ENCODE measurements at places on chromosomes 7 and 10.

DNA sequence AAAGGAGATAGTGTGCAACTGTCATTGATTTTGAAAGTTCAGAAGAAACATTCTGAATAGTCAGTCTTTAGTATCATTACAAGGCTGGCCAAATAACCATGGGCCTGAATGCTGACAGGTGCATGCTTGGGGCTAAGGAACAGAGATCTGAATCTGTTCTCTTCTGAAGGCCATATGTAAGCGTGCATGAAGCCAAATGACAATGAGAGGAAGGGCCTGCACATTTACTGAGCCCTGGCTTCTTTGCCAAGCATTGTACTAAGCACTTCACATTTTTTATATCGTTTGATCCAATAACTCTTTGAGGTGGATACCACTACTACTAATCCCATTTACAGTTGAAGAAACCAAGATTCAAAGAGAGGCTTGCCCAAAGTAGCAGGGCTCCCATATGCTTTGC lies 22.5 kb upstream of the TIAL1 start:
- no peak for DNase-seq

DNA sequence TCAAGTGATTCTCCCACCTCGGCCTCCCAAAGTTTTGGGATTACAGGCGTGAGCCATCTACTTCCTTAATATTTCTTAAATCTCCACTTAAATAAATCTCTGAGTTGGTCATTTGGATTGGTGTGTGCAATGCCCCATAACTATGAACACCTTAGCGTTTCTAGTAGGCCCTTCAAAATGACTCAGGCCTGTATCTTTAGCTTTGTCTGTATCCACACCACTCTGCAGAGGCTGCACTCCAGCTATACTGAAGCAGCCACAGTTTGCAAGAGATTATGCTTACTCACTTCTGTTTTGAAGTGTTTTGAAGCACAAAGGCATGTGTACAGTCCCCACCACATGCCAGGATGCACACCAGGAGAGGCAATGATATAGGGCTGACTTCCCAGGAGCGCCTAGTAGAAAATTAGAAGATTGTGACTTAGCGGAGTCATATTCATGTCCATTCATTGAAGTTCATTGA lies 2.4 kb upstream of the ST7 start:
- DNase-seq, result no peak

DNA sequence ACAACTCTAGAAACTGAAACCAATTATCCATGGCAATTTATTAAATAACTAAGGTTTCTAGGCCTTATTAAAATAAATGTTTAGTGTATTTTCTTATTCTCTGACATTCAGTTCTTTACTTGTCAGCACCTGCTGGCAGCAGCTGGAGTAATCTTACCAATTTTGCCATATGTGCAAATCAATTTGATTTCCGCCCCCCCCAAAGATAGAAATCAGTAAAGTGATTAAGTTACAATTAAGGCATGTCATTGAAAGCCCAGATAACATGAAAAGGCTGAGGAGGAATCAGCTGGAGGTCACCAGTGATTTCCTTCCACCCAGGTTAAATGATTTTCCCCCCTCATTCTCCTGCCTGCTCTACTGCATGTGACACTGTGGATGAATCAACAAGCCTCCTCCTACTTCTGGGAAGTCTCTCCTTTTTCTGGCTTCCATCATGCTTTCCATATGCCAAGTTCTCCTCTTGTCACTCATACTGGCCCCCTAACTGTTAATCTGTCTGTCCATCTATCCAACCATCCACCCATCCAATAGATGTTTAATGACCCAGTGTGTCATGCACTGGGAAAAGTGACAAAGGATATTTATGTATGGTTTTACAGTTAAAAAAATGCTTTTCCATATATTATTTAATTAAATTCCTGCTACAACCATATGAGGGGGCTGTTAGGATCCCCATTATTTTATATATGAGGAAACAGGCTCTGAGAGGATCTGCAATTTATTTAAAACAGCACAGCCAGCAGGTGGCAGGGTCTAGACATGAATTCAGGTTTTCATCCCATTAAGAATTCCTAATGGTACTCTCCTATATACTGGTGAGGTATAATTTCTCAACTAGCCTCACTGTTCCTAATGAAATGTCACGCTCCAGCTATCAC lies 116.5 kb downstream of the ATXN7L1 start:
- DNase-seq, result peak; percentile 26

DNA sequence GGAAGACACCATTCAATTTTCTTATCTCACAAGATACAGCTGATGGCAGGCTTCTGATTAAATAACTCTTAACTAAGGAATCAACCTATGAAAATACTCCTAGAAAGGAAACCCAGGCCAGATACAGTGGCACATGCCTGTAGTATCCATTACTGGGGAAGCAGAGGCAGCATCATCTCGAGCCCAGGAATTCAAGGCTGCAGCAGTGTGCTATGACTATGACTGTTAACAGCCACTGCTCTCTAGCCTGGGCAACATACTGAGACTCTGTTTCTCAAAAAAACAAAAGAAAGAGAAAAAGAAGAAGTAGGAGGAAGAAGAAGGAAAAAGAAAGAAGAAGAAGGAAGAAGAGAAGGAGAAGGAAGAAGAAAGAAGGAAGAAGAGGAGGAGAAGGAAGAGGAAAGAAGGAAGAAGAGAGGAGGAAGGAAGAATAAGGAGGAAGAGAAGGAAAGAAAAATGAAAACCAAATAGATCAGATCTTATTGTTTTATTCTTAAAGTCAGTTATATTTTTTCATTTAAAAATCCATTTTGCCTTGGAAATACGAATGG lies 18.0 kb downstream of the DPY19L1 start:
- DNase-seq, result no peak

GRCh38 chr7:41731493-41732435 lies 28.9 kb upstream of the INHBA start:
- DNase-seq, result no peak

DNA sequence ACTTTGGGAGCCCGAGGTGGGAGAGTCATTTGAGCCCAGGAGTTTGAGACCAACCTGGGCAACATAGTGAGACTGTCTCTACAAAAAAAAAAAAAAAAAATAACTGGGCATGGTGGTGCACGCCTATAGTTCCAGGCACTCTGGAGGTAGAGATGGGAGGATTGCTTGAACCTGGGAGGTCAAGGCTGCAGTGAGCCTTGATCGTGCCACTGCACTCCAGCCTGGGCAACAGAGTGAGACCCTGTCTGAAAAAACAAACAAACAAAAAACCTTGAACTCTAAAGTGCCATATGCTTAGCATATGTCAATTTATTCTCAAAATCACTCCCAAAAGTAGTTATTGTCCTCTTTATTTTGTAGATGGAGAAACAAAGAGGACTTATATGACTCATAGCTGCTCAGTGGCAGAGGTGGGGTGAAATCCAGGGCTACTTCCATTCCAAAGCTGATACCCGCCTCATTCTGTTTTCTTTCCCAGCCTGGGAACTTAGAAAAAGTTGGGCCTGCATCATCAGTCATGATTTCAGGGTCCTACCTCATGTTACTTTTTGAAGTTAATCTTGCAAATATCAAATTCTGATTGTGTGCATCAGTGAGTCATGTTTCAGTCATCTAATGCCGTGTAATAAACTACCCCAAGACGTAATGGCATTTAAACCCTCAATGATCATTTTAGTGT lies 13.3 kb downstream of the DHTKD1 start:
- no peak for DNase-seq

DNA sequence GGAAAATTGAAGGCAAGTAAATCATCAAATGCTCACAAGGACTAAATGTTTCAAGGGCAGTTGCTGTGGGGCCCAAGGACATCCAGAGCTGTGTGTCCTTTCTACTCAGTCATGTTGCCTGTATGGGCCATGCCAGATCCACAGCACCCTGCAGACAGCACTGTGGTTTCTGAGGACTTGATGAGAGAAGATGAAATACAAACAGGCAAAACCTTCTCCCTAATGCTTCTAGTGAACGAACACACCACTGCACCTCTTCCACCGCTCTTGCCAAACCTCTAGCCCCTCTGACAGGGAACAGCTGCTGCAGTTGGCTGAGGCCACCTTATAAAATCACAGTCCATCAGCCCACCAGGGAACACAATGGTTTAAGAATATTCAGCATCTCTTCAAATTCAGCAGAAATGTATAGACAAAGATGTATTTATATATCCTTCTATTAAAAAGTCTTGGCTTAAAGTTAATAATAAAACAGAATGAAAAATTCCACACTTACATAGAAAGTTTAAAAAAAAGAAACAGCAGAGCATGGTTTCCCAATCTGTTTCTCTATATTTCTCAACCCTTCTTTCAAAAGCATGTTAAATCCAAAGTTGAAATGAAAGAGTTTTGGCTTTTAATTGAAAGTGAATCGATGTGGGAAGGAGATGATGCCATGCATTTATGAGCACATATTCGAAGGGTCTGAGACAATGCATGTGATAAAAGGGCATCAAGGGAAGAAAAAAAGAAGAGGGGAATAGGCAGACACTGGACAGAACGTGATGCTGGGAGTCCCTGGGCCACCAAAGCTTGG lies 14.0 kb downstream of the CYP3A7 start:
- DNase-seq, result no peak

- DNase-seq, result no peak
Measured at GRCh38 chr10:101111547-101111946, 19.6 kb upstream of the TLX1 start.

GRCh38 chr7:105309235-105310169 lies 79.2 kb downstream of the SRPK2 start:
- DNase-seq, result no peak

DNA sequence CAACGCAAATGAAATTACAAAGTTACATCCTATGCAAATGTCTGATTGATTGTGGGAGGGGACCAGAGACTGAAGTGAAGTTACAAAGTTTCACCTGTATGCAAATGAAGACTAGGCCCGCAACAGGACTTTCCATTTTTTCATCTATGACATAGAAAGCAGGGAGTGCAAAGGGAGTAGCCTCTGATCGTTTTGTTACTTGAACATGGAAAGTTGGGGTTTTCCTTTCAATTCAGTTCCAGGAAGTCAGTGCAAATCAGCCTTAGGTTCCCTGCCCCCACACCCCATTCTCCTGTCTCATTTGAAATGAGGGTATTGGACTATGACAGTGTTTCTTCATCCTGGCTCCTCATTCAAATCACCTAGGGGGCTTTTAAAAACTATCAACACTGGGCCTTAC lies 96.9 kb upstream of the HABP2 start:
- DNase-seq, result no peak

DNA sequence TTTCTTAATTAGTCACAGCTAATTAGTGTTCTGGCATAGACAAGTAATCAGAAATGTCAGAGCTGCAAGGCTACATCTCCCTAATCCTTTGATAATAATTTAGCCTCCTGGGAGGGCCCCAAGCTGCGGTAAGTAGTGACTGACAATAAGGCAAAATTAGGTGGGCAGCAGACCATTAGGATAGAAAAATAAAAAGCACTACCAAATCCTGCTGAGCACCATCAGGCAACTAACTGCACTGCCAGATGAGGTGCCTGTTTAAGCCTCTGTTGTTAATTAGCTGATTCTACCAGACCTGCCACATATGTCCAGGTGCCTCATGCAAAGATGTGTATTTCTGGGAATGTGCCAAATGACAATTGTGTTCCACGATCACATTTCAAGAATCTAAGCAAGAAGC lies 32.5 kb upstream of the FEZF1 start:
- DNase-seq, result no peak

DNA sequence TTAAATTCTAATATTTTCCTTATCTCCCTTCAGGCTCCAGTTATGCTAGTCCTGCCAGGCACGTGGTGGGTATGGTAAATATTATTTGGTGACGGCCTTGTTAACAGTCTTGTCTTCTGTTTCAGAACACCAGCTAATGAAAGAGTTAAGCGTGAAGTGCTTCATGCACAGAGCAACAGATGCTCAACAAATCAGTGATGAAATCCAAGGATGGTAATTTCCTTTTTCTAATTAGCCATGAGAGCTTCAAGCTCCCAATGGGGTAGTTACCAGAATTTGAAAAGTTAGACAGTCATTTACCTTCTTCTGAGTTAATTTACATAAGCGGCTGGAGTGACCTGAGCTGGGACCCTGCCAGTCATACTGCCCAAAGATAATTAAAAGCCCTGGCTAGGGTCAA lies 1.9 kb upstream of the OTUD1 start:
- DNase-seq, result no peak

DNA sequence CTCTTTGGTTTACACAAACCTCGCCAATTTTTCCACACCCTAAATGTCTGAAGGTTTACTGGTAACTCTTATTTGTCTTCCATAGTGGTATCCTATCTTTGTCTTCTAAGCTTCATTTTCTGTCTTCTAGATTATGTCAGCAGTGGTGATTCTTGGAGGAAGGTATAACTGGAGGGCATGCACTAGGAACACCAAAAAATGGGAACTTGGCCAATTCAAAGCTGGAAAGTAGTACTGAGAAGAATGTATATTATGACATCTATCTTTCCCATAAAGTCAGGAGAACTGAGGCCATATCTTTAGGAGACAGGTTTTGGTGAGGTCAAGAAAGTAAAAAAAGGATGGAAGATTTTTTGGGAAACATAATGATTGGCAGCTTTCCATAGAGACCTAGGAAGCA lies 113.3 kb downstream of the CPEB3 start:
- DNase-seq, result no peak

DNA sequence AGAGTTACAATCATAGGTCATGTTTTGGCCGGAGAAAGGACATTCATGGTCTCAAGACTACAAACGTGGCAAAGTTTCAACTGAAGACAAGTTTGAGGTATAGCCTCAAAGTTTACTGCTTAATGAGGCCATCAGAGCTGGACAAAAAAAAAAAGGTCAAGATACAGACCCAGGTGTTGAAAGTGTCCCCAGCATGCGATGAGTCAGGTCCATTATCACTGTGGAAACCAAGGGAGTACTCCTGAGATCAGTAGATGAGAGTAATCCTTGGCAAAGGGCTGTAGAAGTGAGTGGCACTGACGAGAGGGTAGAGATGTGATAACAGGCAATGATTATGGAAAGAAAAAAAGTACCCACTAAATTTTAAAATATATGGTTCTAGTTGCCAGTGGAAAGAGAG lies 80.1 kb upstream of the LRRN3 start:
- no peak for DNase-seq

GRCh38 chr7:229184-229964 lies 37.0 kb downstream of the FAM20C start:
- DNase-seq, result no peak

DNA sequence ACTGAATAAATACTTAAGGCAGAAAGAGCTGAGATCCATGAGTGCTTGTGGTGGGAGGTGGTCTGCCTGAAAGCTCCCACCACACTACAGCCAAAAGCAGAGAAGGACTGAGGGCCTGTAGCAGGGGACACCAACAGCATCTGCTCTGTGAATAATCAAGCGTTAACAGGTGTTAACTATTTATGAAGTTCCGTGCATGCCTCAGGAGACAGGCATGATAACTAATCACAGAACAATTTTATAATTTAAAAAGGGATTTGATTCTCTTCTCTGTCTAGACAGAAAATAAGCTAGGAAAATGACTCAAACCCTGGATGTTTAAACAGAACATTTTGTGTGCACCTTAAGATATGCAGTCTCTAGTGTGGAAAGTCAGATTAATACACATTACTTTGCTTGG lies 61.5 kb upstream of the GHITM start:
- DNase-seq, result no peak

DNA sequence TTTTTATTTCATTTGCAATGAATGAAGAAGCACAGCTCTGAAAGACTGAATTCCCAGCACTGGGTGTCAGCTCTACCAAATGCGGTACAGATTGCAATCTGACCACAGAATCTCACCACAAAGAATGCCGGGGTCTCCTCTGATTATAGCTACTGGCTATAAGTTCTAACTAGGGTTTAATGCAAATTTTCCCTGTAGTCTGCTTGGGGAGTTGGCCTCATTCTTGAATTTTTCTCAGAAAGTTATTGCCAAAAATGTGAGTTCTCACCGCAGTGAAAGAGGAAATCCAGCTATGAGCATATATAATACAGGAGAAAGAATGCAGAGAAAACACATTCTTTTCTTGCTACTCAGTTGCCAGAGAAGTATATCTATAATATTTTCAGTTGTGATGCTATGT lies 1255.7 kb upstream of the LRRTM3 start:
- no peak for DNase-seq

- no peak for DNase-seq
Measured at GRCh38 chr10:23073527-23073926, 21.9 kb upstream of the MSRB2 start.

All from activated CD8-positive, alpha-beta memory T cell treated with anti-CD3 and anti-CD28 coated beads, Interleukin-2, amount 50 U/mL, for 4 hours (primary cell).